Thymus (tissue), 14 donors: ENCODE measurements at places on chromosomes 5 and 9. TPM values are rescaled to one million over a fixed set of nuclear protein-coding genes. Genes with fewer than 3 reads are reported as not detected.
A peak's percentile ranks its signal among the peaks of the same experiment; 100 is the strongest.

The IL4 gene
- 4.5 TPM for total RNA-seq

- no peak overlapping the region for H3K27ac ChIP-seq
- DNase-seq = no peak
- no peak overlapping the region for H3K4me3 ChIP-seq
- H3K4me1 ChIP-seq = no peaks in the 10 kb centered on the region
- no peaks in the 10 kb centered on the region for H3K36me3 ChIP-seq
- no peaks in the 10 kb centered on the region for H3K27me3 ChIP-seq
These were observed 329.5 kb downstream of the DEPDC1B start for GRCh38 chr5:60370508-60370907.

DNA sequence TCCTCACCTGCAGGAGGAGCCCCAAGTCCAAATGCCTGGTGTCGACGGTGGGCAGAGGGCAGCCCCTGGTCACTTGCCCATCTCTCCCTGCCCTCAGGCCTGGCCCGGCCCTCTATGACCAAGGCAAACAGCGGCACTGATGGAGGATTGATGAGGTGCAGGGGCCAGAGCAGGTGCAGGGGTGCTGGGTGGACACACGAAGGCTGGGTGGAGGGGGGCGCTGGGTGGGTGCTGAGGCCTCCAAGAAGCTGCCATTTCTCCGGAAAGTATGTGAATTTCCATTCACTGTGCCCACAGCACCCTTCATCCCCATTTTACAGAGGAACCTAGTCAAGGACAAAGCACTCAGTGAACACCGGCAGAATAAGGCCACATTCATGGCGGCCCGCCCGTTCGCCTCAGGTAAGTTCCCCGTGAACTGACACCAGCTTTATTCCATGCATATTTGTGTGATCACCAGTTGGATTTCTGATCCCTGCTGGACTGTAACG, 143.8 kb upstream of the PPP1R26 start:
- no peaks in the 10 kb centered on the region for H3K36me3 ChIP-seq
- peaks cover 10% of the 10 kb centered on the region for H3K27me3 ChIP-seq
- DNase-seq = no peak
- H3K27ac ChIP-seq = no peak overlapping the region

GRCh38 chr5:35030426-35031100, 17.2 kb downstream of the AGXT2 start:
- no peak overlapping the region for H3K27ac ChIP-seq
- no peaks in the 10 kb centered on the region for H3K4me1 ChIP-seq
- no peak for DNase-seq
- H3K27me3 ChIP-seq = no peaks in the 10 kb centered on the region

DNA sequence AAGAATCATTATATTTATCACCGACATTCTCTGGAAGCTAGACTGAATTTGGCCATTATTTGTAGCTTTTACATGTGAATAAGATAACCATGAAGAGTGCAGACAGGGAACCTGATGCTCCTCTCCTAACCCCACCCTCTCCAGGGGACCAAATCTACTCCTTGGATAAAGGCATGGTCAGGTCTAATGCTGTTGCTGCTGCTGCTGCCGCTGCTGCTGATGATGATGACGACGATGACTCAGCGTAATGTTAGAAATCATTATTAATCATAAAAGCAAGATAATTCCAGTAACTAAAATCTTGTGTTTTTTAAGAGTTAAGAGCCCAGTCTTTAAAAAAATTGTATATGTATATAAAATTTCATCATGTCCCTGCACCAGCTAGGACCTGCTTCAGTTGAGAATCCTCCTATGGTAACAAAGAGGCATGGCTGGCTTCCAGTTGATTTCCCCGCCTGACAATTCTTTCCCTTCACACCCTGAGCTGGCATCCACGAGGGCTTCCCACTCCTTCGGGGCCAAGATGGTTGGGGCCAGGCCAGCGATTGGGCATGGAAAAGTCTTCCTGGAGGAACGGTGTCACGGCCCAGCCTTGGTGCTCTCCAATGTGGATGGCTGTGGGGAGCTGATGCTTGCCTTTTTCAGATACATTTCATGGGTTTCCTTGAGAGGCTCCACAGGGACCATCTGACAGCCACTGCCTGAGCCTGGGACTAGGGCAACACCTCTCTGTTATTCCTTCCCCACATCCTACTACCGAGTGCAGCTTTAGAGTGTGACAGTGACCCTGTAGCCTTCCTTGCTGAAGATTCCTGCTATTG, 400.0 kb downstream of the CTNND2 start:
- H3K4me1 ChIP-seq = no peaks in the 10 kb centered on the region
- H3K4me3 ChIP-seq = no peak overlapping the region
- no peaks in the 10 kb centered on the region for H3K36me3 ChIP-seq
- no peak for DNase-seq
- no peaks in the 10 kb centered on the region for H3K27me3 ChIP-seq

DNA sequence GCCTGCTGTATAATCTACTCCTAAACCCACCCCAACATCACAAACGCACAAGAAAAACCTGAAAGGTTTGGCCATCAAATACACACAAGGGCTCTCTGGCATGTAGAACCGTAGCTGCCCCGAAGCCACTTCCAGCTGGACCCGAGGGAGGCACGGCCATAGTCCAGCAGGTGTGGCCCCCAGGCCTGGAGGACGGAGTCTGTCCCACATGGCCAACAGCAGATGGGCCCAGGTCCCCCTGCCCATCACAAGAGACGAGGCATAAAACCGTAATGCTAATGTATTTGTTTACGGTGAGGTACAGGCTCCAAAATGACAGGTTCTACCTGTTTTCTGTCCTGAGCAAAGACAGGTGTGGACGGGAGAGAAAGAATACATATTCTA, 234.2 kb downstream of the SYK start:
- H3K4me1 ChIP-seq = no peaks in the 10 kb centered on the region
- H3K36me3 ChIP-seq = no peaks in the 10 kb centered on the region
- DNase-seq = no peak
- no peak overlapping the region for H3K4me3 ChIP-seq
- no peak overlapping the region for H3K27ac ChIP-seq

DNA sequence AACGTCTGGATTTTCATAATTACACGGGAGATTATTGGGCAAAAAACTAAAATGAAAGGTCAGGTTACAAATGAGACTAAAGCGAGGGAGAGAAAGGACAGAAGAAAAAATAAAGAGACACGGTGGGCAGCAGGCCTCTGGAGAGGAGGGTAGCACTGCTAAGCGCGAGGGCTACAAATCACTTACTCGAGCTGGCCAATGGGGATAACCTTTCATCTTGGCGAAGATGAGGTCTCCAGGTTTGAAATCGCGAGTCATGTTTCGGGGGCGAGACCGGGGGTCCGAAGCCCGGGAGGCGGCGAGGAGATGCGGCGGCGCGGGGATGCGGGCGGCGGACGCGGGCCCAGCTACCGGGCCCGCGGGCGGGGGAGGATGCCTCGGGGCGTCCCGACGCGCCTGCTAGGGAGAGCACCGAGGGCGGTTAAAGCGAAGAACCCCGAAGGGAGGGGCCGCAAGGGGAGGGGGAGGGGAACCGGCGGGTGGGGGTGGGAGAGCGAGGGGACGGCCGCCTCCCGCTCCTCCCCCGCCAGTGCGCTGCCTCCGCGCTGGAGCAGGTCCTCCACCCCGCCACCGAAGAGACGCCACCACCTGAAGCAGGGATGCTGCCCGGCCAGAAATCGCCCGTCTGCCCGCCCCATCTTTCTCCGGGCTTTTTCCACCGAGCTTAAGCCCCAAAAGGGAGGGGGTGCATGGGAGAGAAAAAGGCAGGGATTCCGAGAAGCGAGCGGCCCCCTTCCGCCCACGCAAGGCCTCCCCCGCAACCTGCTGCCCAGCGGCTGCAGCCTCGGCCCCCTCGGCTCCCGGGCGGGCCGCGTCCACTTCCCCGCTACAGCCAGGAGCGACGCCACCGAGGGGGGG, 610 bp downstream of the PSIP1 start:
- peak overlapping the region; percentile 89 for H3K4me3 ChIP-seq
- H3K4me1 ChIP-seq = peaks cover 21% of the 10 kb centered on the region
- peak overlapping the region; percentile 99 for H3K27ac ChIP-seq
- H3K27me3 ChIP-seq = no peaks in the 10 kb centered on the region
- peak; percentile 66 for DNase-seq

DNA sequence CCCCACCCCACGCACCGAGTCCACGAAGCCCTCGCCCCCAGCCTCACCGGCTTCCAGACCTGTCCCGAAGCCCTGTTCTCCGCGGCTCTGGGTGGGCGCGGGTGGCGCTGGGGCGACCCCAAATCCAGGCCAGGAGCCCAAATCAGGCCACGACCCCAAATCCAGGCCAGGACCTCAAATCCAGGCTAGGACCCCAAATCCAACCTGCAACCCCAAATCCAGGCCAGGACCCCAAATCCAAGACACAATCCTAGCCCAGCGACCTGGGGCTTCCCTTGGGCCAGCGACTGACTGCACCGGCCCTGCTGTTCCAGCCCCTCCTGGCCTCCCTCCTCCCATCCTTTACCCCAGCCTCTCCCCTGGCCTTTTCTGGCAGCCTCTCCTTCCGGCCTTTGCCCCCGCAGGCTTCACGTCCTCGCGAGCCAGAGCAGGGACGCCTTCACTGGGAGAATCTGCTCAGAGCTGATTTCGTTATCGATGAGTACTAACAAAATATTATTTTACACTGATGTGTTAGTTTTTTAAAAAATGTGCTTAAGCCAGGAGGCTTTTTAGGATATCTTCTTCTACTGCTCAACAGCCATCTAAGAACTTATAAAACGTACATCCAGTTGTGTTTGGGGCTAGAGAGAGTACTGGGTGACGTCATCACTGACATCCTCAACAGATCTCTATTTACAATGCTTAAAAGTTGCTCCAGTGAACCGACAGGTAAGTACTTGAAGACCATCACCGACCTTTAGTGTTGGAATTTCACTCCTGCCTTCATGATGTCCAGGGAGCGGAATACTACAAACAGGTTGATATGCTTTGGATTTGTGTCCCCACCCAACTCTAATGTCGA, 34.7 kb downstream of the TRIP13 start:
- peaks cover 9% of the 10 kb centered on the region for H3K27me3 ChIP-seq
- H3K36me3 ChIP-seq = no peaks in the 10 kb centered on the region
- no peak for DNase-seq
- no peak overlapping the region for H3K27ac ChIP-seq

DNA sequence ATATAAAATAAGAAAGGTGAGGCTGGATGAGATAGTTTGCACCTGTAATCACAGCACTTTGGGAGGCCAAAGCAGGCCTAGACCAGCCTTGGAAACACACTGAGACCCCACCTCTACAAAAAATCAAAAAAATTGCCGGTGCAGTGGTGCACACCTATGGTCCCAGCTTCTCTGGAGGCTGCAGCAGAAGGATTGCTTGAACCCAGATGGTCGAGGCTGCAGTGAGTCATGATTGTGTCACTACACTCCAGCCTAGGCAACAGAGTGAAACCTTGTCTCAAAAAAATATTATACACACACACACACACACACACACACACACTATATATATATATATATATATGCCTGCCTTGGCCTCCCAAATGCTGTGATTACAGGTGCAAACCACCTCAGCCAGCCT, 1.3 kb downstream of the SLC35D2 start:
- no peaks in the 10 kb centered on the region for H3K27me3 ChIP-seq
- no peaks in the 10 kb centered on the region for H3K36me3 ChIP-seq
- H3K4me3 ChIP-seq = no peak overlapping the region
- H3K4me1 ChIP-seq = peaks cover 5% of the 10 kb centered on the region
- no peak for DNase-seq
- H3K27ac ChIP-seq = no peak overlapping the region

- no peaks in the 10 kb centered on the region for H3K4me1 ChIP-seq
- H3K4me3 ChIP-seq = no peak overlapping the region
- H3K27me3 ChIP-seq = no peaks in the 10 kb centered on the region
These were observed 7.4 kb downstream of the CER1 start for GRCh38 chr9:14715102-14715501.

The ZCCHC9 gene
- 32.1 TPM for total RNA-seq

GRCh38 chr5:109411627-109412026, 1.9 kb upstream of the PJA2 start:
- DNase-seq = no peak
- no peaks in the 10 kb centered on the region for H3K27me3 ChIP-seq
- peaks cover 4% of the 10 kb centered on the region for H3K4me1 ChIP-seq
- no peaks in the 10 kb centered on the region for H3K36me3 ChIP-seq
- H3K4me3 ChIP-seq = no peak overlapping the region

- no peak overlapping the region for H3K27ac ChIP-seq
- no peak overlapping the region for H3K4me3 ChIP-seq
- H3K36me3 ChIP-seq = no peaks in the 10 kb centered on the region
These were observed 17.5 kb upstream of the TOMM5 start for GRCh38 chr9:37609735-37610397.

- no peak overlapping the region for H3K27ac ChIP-seq
- DNase-seq = no peak
- H3K4me3 ChIP-seq = no peak overlapping the region
- no peaks in the 10 kb centered on the region for H3K36me3 ChIP-seq
- H3K27me3 ChIP-seq = no peaks in the 10 kb centered on the region
These were observed 228.3 kb upstream of the RASEF start for GRCh38 chr9:83291196-83291595.

DNA sequence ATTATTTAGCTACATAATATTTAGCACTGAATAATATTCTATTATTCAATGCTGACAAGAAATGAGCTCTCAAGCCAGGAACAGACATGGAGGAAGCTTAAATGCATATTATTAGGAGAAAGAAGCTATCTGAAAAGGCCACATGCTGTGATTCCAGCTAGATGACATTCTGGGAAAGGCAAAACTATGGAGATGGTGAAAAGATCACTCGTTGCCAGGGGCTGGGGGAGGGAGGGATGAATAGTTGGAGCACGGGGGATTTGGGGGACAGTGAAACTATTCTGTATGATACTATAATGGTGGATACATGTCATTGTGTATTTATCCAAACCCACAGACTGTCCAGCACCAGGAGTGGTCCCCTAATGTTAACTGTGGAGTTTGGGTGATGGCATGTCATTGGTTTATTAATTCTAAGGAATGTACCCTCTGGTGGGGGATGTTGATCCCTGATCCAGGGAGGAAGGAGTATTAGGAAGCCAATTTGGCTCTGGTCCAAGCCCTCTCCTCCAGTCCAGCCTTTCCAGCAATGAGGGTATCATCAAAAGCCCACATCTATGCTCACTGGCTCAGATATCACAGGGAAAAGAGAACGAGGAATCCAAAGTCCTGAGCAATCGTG, 162.5 kb downstream of the COL23A1 start:
- no peak for DNase-seq
- no peaks in the 10 kb centered on the region for H3K4me1 ChIP-seq
- no peaks in the 10 kb centered on the region for H3K27me3 ChIP-seq
- H3K36me3 ChIP-seq = peaks cover 27% of the 10 kb centered on the region

DNA sequence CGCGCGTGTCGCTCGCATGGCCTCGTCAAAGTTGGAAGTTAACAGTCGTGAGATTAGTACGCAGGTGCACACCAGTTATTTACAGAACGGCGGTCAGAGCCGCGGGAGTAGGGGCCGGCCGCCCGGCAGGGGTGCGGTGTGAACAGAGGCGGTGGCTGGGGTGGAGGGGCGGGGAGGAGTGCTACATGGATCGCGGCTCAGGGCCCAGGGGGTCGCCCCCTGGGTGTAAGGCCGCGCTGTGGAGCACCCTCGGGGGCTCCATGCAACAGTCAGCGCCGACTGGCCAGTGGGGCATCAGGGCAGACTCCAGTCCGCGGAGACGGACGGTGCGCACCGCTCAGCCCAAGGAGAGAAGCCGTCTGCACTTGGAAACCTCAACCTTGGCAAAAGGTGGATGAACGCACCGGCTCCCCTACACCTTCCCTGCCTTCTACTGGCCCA, 60.3 kb downstream of the ZNF354C start:
- H3K27ac ChIP-seq = no peak overlapping the region
- no peak for DNase-seq
- no peaks in the 10 kb centered on the region for H3K27me3 ChIP-seq
- no peak overlapping the region for H3K4me3 ChIP-seq
- no peaks in the 10 kb centered on the region for H3K4me1 ChIP-seq
- H3K36me3 ChIP-seq = no peaks in the 10 kb centered on the region

- DNase-seq = no peak
- no peak overlapping the region for H3K4me3 ChIP-seq
- H3K27ac ChIP-seq = no peak overlapping the region
- H3K27me3 ChIP-seq = no peaks in the 10 kb centered on the region
- H3K36me3 ChIP-seq = no peaks in the 10 kb centered on the region
These were observed 247.6 kb downstream of the COX7C start for GRCh38 chr5:86865256-86865785.
